ENCODE measurements at places on chromosomes 7 and 10.

- DNase-seq, result no peak
These were observed 331.0 kb downstream of the PRPF18 start for GRCh38 chr10:13917791-13918190.

GRCh38 chr10:83990126-83990525, 149.2 kb upstream of the GHITM start:
- DNase-seq, result no peak

DNA sequence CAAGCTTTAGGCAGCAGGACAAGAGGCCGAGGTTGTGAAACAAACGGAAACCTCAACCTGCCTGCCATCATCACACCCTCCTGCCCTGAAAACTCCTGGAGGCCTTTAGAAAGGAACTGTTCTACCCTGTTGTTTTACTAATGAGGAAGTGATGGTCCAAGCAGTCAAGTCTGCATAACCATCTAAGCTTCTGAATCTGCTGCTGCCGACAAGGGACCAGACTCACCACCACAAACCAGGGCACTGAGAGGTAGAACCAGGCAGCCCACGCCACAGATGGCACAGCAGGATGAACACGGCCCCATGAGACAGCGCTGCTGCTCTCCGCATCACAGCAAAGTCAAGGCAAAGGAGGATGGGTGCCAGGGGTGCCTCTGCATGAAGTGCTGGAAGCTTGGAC, 209.4 kb downstream of the CELF2 start:
- no peak for DNase-seq

- no peak for DNase-seq
These were observed 134.1 kb upstream of the FAM20C start for GRCh38 chr7:58316-58715.

- DNase-seq, result no peak
These were observed 31.7 kb upstream of the CYP26C1 start for GRCh38 chr10:93028883-93029282.

- DNase-seq, result no peak
These were observed 99.1 kb upstream of the SEC61G start for GRCh38 chr7:54858008-54858692.

DNA sequence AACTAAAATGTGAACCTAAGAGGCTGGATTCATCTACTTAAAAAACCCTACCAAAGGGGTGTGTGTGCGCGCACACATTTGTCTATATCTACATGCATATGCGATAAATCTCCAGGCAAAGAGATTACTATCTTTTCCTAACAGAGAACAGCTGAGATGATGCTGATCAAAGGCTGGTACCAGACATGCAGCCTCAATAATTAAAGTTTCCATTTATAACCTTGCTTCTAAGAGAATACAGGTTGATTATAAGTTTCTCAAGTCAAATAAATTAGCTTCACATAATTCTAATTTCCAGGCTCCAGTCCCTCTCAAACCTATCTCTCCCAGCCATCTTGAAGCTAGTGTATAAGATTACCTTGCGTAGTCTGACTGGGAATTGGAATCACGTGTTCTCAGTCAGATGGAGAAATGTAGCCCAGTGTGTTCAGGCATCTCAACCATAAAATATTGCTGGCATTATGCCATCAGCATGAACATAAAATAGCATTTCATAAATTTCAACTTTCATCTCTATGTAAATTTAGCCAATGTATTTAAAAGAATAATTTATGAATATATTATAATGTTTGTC, 1062.0 kb downstream of the XPNPEP1 start:
- DNase-seq, result no peak

DNA sequence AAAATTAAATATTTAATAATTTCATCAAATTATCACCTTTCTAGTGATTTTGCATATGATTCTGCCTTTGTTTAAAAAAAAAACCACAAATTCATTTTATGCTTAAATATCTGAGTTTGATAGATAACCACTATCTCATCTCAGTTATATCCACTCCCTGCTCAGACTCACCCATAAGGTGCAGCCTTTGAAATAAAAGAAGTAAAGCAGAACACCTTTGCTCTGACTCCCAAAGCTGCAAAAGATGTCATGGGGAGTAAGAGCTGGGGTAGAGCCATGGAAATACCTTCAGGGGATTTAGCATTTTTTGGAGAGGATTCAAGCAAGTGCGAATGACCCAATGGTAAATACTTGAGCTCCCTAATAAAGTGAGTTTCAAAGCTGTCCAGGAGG, 15.1 kb upstream of the CYP3A5 start:
- no peak for DNase-seq

DNA sequence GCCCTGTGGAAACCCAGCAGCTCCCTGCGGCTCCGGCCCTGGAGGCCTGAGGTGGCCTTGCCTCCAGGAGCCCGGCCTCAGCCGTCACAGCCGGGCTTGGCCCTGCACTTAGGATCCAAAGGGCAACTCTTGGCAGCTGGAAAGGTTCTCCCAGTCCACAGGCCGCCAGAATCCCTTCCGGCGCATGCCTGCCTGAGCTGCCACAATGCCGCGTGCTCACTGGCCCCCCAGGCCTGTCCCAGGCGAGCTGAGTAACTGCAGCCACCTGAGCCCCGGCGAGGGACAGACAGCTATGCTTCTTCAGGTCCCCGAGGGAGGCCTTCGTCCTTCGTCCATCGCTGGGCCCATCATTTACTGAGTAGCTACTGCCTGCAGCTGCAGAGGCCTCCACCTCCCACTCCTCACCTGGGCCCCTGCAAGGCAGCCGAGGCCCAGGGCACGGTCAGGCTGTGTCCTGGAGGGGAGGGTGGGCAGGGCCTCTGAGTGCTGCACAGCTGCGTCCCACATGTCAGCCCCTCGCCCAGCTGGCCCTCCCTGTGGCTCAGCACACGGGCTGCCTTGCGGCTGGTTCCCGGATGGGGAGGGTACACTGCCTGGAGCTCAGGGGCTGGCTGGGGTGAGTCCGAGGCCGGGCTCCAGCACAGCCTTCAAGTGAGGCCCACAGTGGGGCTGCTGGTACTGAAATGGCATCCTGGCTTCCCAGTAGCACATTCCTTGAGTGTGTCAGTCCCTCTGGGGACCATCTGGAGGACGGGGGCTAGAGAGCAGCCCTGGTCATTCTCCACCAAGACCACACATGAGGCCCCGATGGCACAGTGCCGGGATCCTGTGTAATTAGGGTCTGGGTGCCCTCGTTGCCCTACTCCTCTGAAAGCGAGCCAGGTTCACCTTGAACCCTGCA, 172.5 kb downstream of the ELFN1 start:
- DNase-seq, result no peak

GRCh38 chr10:80280071-80280800, 9.2 kb downstream of the MAT1A start:
- DNase-seq, result no peak

DNA sequence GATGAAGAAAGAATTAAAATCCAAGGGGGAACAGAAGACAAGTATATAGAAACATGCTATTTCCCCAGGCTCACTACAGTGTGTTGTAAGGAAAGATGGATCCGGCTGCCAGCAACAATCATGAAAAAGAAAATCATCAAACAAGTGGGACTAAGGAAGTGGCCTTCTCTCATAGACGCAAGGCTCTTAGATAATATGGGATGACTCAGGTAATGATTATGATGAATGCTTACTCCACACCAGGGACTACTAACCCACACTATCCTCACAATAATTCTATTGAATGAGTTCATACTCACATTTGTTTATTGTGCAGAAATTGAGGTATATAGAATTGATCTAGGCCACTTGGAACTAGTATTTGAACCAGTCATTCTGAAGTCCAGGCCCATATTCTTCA, 111.2 kb upstream of the BET1 start:
- DNase-seq, result no peak

DNA sequence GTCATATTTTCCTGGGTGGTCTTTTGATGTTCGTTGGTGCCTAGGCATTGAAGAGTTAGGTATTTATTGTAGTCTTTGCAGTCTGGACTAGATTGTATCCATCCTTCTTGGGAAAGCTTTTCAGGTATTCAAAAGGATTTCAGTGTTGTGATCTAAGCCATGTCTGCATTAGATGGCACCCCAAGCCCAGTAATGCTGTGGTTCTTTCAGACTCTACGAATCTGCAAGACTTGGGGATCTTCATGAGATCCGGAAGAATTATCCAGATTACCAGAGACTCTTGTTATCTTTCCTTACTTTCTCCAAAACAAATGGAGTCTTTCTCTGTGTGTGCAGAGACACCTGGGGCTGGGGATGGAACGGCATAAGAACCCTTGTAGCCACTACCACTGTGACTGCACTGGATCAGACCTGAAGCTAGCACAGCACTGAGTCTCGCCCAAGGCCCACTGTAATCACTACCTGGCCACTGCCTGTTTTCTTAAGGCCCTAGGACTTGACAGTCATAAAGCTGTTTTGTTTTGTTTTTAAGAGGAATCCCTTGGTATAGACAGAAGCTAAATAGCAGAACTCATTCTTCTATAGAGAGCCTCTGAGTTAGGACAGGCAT, 75.5 kb downstream of the MARCHF5 start:
- no peak for DNase-seq

GRCh38 chr10:27100813-27101347, 586 bp upstream of the ANKRD26 start:
- no peak for DNase-seq

GRCh38 chr7:74023092-74023536, 4.9 kb upstream of the ELN start:
- DNase-seq, result no peak

DNA sequence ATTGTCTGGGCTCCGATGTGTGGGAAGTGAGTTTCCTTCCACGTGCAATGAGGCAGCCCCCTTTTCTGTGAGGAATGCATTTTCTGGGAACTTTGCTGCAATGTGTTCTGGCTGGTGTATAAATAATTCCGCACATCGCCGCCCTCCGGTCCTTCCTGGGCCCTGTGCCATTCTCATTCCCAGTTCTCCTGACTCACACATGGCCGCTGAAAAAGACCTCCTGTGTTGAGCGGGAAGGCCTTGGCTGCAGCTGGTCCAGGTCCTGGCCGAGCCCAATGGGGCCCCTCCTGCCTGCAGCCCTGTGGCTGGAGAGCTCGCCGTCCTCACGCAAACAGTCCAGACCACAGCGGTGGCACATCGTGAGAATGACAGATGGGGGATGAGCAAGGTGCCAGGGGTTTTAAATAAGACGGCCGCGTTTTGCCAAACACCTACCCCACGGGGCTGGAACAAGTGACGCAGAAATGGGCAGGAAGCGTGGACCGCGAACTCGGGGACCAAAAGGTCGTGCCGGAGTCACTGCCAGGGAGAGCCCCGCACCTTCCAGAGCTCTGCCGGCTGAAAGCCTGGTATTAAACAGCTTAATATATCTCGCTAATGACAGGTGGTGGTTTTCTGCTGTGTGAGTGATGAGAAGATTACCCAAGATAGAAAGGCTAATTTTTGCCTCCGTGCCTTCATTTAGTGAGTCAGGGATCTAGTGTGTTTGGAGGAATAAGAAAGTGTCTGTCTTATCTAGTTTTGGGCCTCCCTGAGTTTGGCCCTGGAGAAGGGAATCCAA, 37.0 kb downstream of the FAM20C start:
- DNase-seq, result no peak

DNA sequence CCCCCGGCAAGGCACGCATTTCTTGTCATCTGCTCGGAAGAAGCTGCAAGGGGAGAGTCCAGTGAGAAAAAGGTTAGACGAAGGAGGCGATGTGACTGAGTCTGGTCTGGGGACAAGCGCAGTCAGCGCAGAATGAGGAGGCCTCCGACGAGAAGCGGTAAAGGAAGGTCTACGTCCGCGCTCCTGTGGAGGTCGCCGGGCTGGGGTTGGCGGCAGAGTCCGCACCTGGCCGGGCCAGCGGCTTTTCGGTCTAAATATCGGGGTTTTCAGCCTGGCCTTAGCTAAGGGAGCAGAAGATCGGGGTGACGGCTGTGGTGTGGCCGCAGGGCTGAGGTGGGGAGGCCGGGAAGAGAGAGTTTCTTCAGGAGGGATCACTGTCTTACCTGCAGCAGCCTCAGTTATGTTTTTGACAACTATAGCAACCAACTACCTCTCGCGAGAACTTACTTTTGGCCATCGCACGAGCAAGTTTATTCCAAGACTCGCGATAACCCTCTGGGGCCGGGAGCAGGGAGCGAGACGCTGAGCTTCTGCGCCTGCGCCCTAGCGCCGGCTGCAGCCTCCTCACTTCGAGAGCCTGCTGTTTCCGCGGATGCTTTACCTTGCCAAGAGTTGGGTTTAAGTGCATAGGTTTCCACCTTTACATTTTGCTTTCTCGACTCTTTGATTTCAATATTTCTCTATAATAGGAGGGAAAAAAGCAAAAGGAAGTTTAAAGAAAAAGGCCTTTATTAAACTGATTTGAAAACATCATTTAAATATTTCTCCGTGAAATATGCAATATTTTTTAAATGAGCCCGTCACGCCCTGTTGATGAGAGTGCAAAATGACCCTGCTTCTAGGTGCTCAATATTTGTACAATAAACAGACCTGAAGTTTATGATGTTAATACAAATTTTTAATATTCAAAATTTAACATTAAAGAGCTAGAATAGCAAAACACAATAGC, at the start of gene CFAP70:
Gene CFAP70 (minus strand): TSS at position 534 of the 949 bp plus-strand sequence. CDS start 4,068 bp downstream, outside the sequence.
- peak; percentile 73 for DNase-seq

- DNase-seq, result no peak
These were observed 1.9 kb downstream of the VGF start for GRCh38 chr7:101163279-101164070.

- no peak for DNase-seq
These were observed 1038.3 kb downstream of the LRMDA start for GRCh38 chr10:76469675-76470074.

- no peak for DNase-seq
These were observed 50.3 kb downstream of the MAD1L1 start for GRCh38 chr7:2182461-2182860.

GRCh38 chr7:101243646-101244374, 1.1 kb downstream of the FIS1 start:
- DNase-seq, result no peak

GRCh38 chr10:58334817-58335305, at the start of gene UBE2D1:
UBE2D1 (plus strand) TSS chr10:58335006; CDS start chr10:58335202, 196 bp downstream.
- DNase-seq, result peak; percentile 72

GRCh38 chr10:114726820-114727271, 68.8 kb upstream of the ABLIM1 start:
- DNase-seq, result no peak

DNA sequence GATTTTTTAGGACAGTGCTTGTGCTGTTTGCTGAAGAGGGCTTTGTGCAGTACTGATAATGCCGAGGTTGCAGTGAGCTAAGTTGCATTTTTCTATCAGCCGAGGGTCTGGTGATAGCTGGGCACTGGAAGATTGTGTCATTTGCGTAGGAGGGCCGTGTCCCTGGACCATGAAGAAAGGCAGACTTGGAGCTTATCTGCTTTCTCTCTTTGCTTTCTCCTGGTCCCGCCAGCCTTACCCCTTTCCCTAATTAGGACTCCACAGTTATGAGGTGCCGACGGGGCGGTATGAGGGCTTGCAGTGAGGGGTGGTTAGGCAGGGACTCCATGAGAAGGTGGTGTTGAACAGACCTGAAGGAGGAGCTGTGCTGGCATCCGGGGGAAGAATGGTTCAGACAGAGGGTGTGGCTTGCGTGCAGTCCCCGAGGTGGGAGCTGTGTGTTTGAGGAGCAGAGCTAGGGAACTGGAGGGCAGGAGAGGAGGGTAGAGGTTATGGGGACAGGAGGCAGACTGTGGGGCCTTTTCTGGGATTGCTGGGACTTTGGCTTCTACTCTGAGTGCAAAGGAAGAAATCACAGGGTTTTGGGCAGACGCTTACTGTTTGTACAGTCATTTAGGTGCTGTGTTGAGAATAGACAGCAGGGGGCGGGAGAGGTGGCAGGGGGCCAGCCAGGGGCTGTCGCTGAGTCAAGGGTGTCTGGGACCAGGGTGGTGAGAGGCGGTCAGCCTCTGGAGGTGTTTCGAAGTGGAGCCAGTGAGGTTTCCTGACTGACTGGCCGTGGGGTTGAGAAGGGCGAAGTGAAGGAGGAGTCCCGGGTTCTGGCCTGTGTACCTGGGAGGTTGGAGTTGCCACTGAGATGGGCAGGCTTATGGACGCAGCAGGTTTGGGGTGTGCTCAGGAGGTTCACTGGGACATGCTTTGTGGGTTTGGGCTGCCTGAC, 43.4 kb downstream of the PRF1 start:
- DNase-seq, result peak; percentile 64

GRCh38 chr7:44574287-44574872, 672 bp upstream of the DDX56 start:
- no peak for DNase-seq

Measured in activated CD4-positive, alpha-beta T cell treated with anti-CD3 and anti-CD28 coated beads, Interleukin-2, amount 50 U/mL, for 24 hours (primary cell).